Breast epithelium (tissue), 4 donors: ENCODE measurements at places on chromosomes 4 and X. TPM values are rescaled to one million over a fixed set of nuclear protein-coding genes. Genes with fewer than 3 reads are reported as not detected.

DNA sequence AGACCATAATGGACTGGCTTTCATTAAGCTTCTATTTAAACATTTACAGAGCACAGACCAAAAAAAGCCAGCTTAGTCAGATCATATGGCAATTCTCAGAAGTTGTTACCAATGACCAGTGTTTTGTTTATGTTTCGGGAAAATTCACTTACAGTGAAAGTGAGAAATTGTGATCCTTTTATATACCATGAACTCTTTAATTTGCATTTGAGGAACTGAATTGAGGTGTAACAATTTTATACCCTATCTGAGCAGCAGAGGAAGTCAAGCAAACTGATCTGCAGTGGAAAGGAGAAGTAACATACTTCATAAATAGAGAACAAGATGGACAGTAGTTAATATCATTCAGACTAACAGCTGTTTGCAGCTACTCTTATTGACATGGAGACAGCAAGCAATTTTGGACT is 97.1 kb downstream of the TMA16 start:
- H3K27ac ChIP-seq = no peak overlapping the region
- H3K4me3 ChIP-seq = no peak overlapping the region
- H3K4me1 ChIP-seq = no peaks in the 10 kb centered on the region
- H3K27me3 ChIP-seq = no peaks in the 10 kb centered on the region

DNA sequence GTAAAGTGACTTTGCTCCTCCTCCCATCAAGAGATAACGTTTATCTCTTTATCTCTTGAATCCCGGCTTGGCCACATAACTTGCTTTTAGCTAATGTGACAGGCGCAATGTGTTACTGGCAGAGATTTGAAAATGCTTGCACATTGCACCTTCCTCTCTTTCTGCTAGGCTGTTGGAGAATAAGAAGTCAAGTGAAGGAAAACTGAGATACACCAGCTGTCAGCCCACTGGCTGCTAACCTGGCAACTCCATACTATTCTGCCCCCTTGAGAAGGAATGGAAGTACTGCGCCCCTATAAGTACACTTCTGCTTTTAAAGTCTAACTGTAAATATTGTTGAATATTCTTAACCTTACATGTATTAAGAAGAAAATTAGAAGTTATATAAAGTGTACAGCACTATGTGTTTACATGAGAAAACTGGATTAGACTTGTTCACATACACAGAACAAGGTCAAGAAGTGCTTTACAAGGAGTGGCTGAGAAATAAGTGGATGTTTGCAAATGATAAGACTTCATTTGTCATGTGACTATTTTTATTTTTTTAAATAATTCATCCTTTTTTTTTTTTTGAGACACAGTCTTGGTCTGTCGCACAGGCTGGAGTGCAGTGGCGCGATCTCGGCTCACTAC is 424.5 kb upstream of the CTSO start:
- H3K36me3 ChIP-seq = no peaks in the 10 kb centered on the region
- no peaks in the 10 kb centered on the region for H3K27me3 ChIP-seq
- DNase-seq = no peak
- H3K27ac ChIP-seq = no peak overlapping the region
- H3K4me1 ChIP-seq = no peaks in the 10 kb centered on the region
- H3K4me3 ChIP-seq = no peak overlapping the region

- no peak for DNase-seq
- no peak overlapping the region for H3K27ac ChIP-seq
- no peaks in the 10 kb centered on the region for H3K27me3 ChIP-seq
- H3K4me3 ChIP-seq = no peak overlapping the region
- no peaks in the 10 kb centered on the region for H3K4me1 ChIP-seq
Measured at GRCh38 chr4:151484396-151485102, 75.6 kb downstream of the FHIP1A start.

DNA sequence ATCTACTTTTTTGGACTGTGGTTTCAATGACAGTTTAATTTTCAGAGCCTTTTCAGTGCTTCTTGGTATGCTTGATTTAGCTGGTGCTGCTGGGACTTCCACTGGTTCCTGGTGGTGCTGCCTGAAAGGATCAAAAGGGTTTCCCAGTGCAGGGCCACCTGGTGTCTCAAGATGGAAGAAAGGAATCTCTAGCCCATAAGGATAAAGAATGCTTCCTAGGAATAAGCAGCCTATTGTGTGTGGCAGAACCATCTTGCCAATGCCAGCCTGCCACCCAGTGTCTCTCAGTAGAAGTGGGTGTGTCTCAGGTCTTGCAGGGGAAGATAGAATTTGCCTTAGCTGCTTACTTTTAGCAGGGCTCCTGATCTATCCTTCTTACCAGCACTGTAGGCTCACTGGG is 15.0 kb upstream of the RAI2 start:
- no peaks in the 10 kb centered on the region for H3K27me3 ChIP-seq
- H3K27ac ChIP-seq = no peak overlapping the region
- no peaks in the 10 kb centered on the region for H3K36me3 ChIP-seq
- no peak for DNase-seq
- H3K4me3 ChIP-seq = no peak overlapping the region
- H3K4me1 ChIP-seq = no peaks in the 10 kb centered on the region

RGN gene
- 3.8 TPM for total RNA-seq

NEUROG2 gene
- 0.29 TPM for total RNA-seq

FAM9C gene
- not detected for total RNA-seq
